ENCODE measurements at places on chromosomes 6 and 20.
A peak's percentile ranks its signal among the peaks of the same experiment; 100 is the strongest.

- DNase-seq, result no peak
Observed at GRCh38 chr6:41186031-41186562, 14.9 kb downstream of the TREML2 start.

- DNase-seq, result no peak
Observed at GRCh38 chr20:38304845-38305447, 990 bp downstream of the BPI start.

DNA sequence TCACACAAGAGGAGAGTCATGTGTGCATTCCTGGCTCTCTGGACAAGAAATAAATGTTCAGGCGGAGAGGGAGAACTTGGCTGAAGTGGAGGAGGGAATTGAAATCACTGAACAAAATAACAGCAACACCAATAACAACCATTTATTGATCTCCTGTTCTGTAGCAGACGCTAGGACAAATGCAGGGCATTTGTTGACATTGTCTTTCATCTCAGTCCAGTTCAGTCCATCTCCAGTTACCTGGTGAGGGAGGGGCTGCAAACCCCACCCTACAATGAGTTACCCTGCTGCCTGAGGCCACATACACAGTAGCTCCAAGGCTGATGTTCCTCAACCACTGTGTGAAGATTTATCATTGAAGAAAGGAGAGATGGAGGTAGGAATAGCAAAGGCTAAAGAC is 27.3 kb downstream of the UNC5CL start:
- no peak for DNase-seq

DNA sequence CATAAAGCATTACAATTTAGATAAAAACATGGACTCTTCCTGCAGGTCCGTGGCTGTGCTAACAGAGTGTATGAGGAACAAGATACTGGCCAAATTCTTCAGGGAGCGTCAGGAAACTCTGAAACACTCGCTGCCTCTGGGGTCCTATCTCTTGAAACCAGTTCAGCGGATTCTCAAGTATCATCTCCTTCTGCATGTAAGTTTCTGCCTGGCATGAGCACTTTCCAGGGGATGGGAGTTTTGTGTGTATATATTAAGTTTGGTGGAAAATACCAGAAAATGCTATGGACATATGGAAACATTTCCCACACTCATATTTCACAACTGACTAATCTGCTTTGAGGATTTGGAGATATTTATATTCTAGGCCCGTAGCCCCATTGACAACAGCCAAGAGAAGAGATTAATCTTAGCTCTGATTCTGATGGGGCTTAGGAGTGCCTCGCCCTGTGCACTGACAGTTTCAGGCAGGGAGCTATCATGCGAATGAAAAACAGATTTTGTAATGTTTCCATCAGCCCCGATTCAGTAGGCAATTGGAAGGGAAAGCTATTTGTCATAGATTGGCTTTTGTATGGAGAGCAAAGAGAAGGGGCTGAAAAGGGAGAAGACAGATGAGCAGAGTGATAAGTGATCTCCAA is 64.7 kb upstream of the MTHFD1L start:
- no peak for DNase-seq

DNA sequence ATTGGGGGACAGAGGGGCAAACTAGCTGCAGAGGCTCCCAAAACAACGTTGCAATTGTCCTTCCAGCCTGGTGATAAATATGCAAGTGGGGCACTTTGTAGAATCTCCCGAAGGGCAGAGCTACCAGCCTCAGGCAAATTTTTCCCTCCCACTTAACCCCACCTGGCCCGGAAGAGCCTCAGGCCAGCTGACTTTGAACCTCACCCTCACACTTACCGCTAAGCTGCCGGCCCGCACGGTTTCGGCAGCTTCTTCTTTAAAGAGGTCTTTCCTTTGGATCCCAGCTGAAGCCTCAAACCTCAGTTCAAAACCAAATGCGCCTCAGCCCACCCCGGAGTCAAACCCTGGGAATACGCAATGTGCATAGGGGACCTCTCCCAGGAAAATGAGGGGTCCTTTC is 2.5 kb downstream of the OVOL2 start:
- no peak for DNase-seq

DNA sequence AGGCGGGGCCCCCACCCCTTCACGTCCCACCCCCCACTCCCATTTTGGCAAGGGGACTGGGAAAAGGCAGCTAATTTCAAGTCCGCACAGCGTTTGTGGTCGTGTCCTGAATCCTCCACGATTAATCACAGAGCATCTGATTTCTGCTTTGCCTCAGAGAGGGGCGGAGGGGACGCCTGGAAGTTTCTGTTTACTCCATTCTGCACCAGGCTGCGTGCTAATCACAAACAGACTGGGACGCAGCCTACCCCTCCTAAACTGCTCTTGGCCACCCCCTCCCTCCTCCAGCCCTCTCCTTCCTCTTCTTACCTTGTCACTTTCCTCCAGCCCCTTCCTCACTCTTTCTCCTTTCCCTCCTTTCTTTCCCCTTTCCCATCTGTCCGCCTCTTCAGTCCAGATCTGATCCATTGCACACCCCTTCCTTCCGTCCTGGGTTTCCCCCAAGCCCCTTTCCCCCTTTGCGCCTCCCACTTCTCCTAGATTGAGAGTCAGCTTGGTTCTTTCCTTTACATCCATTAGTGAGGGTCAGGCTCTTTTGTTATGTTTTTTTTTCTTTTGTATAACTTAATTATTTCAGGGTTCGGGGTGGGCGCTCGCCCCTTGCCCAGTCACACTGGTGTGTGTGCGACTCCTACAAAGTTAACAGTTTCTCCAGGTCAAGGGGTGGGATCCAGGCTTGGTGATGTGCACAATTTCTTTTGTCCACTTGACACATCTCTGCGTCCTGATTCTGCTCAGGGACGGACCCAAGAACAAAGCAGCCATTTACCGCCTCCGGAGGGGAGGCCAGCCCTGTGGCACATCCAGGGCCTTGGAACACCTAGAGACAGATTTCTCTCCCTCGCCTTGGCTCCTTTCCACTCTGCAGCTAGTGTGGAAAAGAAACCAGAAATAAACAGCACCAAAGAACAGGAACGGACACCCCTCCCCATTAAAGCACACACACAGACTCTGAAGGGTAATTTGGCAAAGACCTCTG is 520 bp upstream of the RIPOR3 start:
- DNase-seq, result no peak

DNA sequence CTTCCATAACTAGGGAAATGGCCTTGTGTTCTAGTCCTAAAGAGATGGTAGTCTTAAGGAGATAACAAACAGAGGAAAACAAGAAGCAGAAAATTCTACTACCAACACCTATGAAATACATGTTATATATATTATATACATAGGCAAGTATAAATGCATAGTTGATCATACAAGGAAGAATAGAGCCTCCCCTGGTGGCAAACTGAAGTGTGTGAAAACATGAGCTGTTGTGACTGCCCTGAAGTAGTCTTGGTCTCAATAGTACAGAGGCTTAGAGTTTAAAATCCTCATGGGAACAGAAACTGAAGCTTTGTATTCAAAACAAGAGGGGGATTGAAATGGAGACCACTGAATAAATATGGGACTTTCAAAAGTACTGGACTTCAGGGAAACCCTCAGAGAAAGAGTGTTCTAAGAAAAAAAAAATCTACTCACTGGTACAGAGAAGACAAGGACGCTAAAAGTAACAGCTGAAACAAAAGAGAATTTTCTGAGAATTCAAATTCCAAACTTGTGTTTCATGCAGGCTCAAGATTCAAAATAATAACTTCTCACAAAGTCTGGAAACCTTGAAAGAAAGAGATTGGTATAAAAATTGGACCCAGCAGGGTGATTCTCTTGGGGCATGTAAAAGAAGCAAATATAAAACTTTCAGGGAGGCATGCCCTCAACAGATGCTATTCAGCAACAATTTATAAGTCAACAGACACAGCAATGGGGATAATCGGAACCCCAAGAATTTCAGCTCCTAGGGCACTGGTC is 59.7 kb upstream of the SAMD3 start:
- DNase-seq, result peak; percentile 3

- no peak for DNase-seq
Observed at GRCh38 chr6:121603486-121603885, 168.0 kb downstream of the GJA1 start.

Measured in NCI-H1417 (cell line).